G401 (cell line): ENCODE measurements at places on chromosomes 7 and 10. TPM values are rescaled to one million over a fixed set of nuclear protein-coding genes. Genes with fewer than 3 reads are reported as not detected.

Gene HOXA3
- total RNA-seq: 2.2 TPM in 1 of 2 replicates, not detected in the other

Gene FEZF1
- not detected in 2 replicates for total RNA-seq

Gene ZP3
- total RNA-seq: 1.3 and 3.0 TPM in 2 replicates

Gene IDI2
- total RNA-seq: not detected in 2 replicates

Gene CNNM1
- total RNA-seq: 0.37 and 0.81 TPM in 2 replicates

GRCh38 chr10:102524746-102525145, 21.0 kb downstream of the SUFU start:
- no peak for DNase-seq

- DNase-seq: peak; percentile 76
These were observed 4.2 kb downstream of the SMARCD3 start for GRCh38 chr7:151244196-151244840.

DNA sequence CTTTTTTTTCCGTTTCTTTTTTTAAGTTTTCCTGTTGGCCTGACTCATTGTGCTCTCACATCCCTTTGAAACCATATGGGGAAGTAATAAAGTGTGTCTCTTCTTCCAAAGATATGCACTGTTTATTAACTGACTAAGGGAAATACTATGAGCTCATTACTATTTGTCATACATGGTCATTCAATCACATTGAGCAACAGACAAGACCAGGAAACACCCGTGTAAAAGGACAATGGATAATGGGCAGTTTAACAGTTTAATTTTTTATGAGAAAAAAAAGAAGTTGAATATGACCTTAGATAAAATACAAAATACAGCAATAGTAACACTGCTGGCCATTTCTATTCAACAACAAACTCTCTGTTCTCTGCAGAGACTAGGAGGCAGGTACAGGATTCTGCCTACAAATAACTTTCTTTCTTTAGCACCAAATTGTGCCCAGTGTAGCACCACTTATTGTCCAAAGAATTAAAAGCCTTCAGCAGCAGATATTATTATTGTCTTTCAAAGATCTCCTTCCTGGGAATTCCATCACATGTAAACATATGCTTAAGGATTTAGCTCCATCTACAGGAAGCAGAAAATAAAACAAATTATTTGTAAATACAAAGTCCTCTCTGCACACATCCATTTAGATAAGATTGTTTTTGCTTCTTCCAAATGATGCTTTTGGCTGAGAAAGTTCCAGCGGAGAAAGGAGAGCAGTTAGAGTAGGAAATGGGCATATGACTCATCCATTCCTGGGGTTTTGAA, 55.0 kb upstream of the AKR1E2 start:
- DNase-seq: peak; percentile 13

DNA sequence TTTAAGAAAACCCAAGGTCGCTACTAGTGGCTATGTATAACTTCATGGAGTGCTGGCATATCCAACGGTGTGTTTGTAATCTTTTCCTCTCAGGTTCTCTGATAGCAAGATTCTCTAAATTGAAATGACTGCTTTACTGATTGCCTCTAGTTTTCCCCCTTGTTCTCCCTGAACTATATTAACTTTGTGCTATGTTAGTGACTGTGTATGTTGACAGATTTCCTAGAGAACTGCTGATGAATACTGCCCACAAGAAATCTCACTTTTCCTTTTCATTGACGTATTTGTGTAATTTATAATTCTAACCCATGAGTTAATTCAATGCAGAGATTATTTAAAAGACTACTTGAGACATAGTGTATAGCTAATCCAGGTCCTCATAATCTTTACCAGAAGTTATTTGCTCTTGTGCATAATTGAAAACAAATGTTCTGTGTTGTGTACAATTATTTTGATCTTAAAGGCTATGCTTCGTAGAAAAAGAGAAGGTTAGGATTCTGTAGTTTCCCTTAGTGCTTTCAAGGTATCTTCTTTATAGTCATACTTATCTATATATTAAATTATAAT, 70.6 kb upstream of the GLCCI1 start:
- DNase-seq: peak; percentile 21

DNA sequence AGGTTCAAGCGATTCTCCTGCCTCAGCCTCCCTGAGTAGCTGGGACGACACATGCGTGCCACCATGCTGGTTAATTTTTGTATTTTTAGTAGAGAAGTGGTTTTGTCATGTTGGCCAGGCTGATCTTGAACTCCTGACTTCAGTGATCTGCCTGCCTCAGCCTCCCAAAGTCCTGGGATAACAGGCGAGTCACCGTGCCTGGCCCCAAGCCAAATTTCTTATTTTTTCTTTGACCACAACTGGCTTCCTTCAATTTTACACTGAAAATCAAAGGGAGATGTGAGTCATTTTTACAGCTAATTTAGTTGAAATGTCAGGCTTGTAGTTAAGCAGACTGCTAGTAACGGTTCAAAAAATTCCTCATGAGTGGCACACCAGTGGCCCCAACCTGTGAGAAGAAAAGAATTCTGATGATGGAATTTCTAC, 7.8 kb downstream of the RNF216 start:
- no peak for DNase-seq

- no peak for DNase-seq
These were observed 357.0 kb upstream of the MKI67 start for GRCh38 chr10:128483216-128483615.

DNA sequence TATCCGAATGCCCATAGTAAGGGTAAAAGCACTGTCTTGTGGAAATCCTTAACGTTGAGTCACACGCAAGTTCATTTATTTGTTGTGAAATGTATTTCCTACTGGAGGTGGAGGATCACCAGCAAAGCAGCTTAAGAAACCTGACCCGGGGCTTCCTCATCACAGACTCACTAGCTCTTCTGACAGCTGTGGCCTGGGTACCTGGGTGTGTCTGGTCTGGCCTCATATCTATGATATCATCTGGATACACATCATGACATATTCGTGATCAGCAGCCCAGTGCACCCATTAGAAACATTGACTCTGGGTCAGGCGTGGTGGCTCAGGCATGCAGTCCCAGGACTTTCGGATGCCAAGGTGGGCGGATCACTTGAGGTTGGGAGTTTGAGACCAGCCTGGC, 8.8 kb downstream of the DRGX start:
- DNase-seq: no peak
